ENCODE measurements at places on chromosomes 1 and 21.

DNA sequence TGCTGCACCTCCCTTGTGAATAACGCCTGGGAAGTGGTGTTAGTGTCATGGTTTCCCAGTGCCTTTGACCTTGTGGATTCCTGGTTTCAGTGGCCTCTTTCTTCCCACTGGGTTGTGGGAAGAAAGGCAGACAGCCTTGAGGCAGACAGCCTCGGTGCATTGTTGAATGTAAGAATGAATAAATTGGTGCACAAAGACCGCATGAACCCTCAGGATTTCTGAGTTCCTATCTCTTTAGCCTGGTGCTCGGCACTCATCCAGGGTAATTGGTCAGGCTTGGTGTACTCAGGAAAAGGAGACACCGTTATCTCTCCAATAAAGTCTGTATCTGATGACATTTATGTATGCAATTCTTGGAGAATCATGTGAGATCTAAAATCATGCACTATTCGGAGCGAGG is 5.1 kb downstream of the ZNF362 start:
- no peak for DNase-seq

- no peak for DNase-seq
Measured at GRCh38 chr1:192376374-192376773, 59.6 kb downstream of the RGS21 start.

DNA sequence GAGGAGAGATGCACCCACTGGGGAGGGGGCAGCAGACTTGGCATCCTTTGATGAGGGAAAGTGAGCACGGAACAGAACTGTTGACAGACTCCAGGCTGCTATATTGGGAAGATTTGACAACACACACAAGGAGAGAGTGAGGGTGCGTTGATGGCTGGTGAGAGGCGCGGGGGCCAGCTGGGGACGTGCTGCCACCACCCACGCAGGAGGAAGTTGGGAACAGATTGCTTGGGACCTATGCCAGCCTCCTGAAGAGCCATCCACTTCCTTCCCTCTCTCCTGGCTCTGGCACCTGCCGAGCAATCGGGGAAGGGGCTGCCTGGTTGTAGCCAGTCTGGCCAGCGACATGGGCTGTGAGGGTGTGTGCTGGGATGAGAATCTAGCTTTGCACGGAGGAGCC is 223.7 kb upstream of the CSF3R start:
- no peak for DNase-seq

- DNase-seq = no peak
Measured at GRCh38 chr1:86470859-86471258, 2.1 kb downstream of the CLCA1 start.

DNA sequence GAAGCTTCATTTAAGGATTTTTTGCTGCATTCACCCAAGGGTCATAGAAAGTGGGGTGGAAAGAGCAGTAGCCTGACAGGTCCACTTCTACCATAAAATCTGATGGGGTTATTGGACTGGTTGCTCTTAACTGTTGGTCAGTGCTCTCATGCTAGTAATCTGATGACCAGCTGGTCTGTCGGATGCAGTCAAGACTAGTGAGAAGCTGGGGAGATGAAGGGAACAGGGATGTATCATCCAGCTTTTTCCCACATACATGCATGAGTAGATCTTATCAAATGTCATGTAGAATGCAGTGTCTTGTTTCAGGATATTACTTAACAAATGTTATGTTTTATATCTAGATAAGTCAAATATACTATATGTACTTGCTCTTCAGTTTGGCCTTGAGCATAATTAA is 11.1 kb downstream of the ATP1B1 start:
- no peak for DNase-seq

DNA sequence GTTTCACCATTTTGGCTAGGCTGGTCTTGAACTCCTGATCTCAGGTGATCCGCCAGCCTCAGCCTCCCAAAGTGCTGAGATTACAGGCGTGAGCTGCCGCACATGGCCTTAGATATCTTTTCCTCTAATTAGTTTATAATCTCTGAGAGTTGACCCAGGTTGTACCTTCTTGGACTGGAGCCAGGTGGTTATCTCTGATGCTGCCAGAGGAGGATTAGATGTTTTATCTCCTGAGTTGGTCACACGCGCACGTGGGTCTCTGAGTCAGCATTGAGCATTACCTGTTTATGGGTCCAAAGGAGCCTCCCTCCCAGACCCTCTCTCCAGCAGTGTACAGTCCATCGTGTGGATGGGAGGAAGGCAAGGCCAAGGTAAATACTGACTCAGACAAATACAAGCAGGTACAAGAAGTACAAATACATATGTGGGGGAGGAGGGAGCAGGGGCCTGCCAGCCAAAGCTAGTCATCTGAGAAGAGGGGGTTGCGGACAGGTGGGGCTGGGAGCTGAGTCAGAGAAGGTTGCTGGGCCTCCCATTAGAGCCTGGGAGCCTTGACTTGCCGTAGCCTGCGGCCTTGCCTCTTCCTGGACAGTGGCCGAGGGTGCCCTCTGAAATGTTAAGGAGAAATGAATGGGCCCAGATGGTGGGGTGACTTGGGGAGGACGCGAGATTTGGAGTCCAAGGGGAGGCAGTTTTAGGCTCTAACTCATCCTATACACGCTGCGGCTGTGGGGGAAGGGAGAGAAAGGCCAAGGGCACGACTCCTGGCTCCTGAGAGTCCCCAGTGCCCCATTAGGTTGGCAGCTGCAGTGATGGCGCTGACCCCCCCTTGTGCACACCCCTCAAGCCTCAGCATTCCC is 13.1 kb downstream of the IL6R start:
- no peak for DNase-seq

DNA sequence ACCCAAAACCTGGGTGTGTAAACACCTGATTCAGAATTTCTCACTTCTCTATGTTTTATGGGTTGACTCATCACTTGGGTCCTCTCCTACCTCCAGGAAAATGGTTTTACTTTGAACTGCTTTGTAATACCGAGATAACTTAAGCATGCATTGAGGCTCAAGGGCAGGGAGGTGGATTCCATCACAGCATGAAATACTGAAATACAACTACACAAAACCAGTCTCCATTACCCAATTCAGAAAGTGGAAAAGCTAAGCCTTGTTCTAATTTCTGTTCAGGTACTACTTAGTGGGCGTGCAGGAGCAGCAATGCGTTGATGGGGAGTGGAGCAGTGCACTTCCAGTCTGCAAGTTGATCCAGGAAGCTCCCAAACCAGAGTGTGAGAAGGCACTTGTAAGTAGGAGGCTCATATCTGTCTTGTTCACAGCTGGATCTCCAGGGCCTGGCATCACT is 6.1 kb upstream of the C4BPA start:
- DNase-seq = no peak

DNA sequence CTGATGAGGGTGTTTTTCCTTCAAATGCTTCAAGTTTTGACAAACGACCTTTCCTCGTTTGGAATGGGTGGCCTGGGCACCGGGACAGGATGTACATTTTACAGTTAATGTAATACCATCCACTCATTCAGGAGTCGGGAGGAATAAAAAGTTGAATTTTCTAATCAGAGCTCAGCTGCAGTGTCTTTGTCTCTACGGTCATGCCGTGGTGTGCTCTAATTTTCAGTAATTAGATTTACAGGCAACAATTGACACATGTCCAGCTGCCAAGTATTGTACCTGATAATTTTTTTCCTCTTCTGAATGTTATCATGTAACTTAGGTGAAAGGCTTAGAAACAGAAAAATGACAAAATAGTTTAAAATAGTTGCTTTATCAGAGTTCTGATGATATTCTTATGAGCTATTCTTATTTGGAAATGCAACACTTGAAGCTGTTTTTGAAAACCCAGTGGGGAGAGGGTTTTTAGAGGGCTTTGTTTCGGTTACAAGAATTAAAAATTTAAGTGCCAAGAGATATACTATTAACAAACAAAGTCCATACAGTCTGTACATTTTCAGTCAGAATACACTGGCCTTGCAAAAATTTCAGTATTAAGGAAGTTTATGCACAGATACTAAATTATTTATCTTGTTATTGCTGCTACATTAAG is 1.0 kb downstream of the CDKN2C start:
- DNase-seq = no peak

DNA sequence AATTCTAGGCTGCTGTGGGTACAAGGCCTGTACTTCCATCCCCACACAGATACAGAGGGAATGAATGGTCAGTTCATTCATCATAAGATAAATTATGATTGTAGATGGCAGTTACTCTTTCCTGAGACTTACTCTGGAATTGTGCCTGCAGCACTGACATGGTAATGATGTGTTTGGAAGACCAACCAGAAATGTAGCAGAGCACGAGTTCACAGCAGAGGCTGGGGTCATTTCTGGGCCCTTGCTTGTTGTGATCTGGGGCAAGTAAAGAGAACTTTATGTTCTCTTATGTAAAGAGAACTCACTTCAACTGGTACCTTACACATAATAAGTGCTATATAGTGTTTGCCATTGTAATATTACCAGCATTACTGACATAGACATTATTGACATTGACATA is 411.9 kb downstream of the NTNG1 start:
- no peak for DNase-seq

- no peak for DNase-seq
Measured at GRCh38 chr1:8595941-8596340, 221.5 kb downstream of the RERE start.

DNA sequence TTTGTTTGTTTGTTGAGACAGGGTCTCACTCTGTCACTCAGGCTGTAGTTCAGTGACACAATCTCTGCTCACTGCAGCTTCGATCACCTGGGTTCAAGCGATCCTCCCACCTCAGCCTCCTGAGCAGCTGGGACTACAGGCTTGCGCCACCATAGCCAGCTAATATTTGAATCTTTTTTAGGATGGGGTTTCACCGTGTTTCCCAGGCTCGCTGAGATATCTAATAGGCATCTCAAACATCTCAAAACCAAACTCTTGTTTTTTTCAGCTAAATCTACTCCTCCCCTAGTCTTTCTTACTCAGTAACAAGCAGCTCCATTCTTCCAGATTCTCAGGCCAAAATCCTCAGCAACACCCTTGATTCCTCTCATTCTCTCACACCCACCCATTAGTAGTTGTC is 22.0 kb upstream of the SRRM1 start:
- no peak for DNase-seq

DNA sequence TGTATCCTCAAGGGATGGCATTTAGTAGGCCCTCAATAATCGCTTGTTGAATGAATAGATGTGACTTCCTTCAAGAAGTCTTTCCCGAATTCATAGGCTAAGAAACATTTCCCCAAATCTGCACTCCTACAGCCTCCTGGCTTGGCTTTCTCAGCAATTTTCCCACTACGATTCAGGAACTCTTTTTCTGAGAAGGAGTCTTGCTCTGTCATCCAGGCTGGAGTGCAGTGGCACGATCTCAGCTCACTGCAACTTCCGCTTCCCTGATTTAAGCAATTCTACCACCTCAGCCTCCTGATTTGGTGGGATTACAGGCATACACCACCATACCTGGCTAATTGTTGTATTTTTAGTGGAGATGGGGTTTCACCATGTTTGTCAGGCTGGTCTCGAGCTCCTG is 37.9 kb upstream of the IFFO2 start:
- no peak for DNase-seq

- DNase-seq = no peak
Measured at GRCh38 chr1:246583448-246584185, 17.4 kb downstream of the CNST start.

GRCh38 chr1:67608661-67609576 is 76.1 kb upstream of the GADD45A start:
- no peak for DNase-seq

DNA sequence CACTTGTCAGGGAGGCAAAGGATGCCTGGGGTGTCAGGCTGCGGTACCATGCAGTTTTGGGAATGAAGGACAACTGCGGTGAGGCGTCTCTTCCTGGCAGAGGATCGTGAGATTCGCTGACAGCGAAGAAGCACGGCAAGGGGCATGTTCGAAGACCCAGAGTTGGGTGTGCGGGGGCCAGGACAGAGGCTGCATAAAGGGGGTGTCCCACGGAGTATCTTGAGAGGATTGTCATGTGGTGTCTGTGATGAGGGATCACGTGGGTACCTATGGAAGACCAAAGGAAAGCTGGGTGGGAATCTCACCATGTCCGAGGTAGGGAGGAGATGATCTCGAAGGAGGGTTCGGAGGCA is 372 bp downstream of the SLC25A44 start:
- no peak for DNase-seq

DNA sequence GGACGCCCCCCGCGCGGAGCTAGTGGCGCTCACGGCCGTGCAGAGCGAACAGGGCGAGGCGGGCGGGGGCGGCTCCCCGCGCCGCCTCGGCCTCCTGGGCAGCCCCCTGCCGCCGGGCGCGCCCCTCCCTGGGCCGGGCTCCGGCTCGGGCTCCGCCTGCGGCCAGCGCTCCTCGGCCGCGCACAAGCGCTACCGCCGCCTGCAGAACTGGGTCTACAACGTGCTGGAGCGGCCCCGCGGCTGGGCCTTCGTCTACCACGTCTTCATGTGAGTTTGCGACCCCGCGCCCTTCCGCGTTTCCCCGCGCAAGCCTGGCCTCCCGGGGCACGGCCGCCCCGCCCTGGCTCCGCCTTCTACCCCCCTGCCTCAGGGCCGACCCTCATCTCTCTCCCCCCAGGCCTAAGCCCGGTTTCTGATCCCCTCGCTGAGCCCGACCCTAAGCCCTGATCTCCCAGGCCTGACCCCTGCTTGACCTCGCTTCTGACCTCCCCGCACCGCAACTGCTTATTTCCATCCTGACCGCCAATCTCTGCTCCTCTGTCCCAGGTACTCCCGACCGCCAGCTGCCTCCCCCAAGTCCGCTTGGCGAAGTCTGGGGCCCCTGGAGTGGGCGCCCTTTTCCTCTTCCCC is 669 bp downstream of the KCNQ4 start:
- no peak for DNase-seq

- DNase-seq = no peak
Measured at GRCh38 chr1:8137481-8138244, 111.6 kb upstream of the ERRFI1 start.

DNA sequence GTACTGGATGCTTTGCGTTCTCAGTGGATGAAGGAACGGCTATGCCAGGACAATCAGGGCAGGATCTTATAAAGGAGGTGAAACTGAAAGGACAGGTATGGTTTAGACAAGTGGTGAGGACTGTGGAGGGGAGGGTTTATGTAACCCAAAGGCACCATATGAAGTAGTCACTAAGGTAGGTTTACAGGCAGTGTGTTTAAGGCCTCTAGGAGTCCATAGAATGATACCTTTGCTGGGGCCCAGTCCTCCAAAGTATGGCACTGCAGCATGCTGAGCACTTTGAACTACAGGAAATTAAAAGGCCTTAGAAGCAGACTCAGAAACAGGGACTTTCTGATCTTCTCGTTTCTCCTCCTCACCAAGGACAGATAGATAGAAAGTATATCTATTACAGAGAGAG is 304.7 kb upstream of the USP25 start:
- no peak for DNase-seq

DNA sequence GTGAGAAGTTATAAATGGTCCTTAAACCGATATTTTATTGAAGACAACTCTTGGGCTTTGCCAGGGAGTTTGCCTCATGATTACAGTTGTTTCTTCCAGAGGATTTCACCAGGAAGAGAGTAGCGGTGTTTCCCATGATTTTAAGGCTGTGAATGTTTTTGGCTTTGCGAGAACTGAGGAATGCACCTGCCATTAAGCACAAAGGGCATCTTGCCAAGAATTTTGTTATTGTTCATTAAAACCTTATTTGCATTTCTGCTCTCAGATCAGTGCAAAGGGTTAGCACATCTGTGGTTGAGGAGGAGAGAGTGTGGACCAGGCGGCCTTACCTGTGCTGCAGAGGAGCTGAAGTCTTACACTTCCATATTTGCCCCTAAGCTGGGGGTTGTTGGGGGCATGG is 13.8 kb downstream of the CNIH3 start:
- no peak for DNase-seq
